Fibroblast of skin of abdomen (primary cell): ENCODE measurements at places on chromosomes 4 and X.

- DNase-seq = no peak
Observed at GRCh38 chr4:6391852-6392188, 80.6 kb downstream of the PPP2R2C start.

GRCh38 chrX:101417981-101418841, 10.2 kb downstream of the HNRNPH2 start:
- DNase-seq = peak; percentile 39

- DNase-seq = no peak
Observed at GRCh38 chrX:85828771-85829170, 218.6 kb downstream of the CHM start.

DNA sequence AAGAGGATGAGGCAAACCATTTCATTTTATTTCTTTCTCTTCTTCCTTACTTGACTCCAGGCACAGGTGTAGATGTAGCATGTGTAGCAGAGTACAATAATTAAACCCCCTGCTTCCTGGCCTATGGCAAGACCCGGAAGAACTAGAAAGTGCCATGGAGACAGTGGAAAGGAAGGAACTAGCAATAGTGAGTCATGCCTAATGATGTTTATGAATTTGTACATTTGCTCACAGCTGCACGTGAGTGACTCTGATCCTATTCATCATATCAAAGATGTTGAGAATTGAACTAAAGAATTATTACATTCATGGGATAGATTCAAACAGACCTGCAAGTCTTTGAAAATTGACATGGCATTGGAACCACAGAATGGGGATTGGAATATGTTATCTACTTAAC, 2233.9 kb upstream of the TENM3 start:
- no peak for DNase-seq

DNA sequence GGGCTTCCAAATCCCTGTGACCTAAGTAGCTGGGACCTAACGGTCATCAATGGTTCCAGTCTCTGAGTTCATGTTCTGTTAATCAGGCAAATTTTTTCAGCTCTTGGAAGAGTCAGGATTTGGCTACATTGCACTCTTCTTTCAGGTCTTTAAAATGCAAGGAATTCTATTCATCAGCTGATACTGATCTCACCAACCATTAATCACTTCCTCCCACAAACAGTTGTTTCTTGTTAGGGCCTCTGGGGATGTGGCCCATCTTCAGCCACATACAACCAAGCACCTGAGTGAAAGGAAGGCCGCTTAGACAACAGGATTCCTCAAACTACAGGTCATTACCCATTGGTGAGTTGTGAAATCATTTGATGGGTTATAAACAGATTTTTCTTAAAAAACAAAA, 71.7 kb downstream of the FANCB start:
- DNase-seq = peak; percentile 45

DNA sequence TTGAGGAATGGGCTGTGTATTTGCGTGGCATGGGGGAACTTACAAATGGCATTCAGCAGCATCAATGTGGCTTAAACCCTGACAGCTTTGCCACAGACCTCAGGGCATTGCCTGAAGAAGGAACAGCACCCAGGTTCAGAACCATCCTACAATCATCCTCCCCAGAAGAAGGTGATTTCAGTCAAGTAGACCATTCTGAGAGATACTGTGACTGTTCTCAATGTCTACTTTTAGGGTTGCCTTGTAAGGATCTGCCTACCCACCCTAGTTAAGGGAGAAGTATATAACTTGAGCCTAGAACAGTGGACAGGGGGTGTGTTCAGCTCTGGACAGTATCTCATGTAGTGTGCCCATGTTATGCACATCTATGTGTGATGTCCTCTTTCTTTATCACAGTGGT, 1.6 kb upstream of the FGF5 start:
- no peak for DNase-seq
